ENCODE measurements at places on chromosomes 1 and 21. TPM values are rescaled to one million over a fixed set of nuclear protein-coding genes. Genes with fewer than 3 reads are reported as not detected.
A peak's percentile ranks its signal among the peaks of the same experiment; 100 is the strongest.

The GBP4 gene
- not detected for total RNA-seq

The ZNF684 gene
- total RNA-seq, result 6.7 TPM

- no peak for DNase-seq
- H3K36me3 ChIP-seq, result no peaks in the 10 kb centered on the region
- H3K4me3 ChIP-seq, result no peak overlapping the region
- H3K4me1 ChIP-seq, result no peaks in the 10 kb centered on the region
- no peaks in the 10 kb centered on the region for H3K27me3 ChIP-seq
Measured at GRCh38 chr1:15454256-15454655, 2.3 kb upstream of the CELA2A start.

DNA sequence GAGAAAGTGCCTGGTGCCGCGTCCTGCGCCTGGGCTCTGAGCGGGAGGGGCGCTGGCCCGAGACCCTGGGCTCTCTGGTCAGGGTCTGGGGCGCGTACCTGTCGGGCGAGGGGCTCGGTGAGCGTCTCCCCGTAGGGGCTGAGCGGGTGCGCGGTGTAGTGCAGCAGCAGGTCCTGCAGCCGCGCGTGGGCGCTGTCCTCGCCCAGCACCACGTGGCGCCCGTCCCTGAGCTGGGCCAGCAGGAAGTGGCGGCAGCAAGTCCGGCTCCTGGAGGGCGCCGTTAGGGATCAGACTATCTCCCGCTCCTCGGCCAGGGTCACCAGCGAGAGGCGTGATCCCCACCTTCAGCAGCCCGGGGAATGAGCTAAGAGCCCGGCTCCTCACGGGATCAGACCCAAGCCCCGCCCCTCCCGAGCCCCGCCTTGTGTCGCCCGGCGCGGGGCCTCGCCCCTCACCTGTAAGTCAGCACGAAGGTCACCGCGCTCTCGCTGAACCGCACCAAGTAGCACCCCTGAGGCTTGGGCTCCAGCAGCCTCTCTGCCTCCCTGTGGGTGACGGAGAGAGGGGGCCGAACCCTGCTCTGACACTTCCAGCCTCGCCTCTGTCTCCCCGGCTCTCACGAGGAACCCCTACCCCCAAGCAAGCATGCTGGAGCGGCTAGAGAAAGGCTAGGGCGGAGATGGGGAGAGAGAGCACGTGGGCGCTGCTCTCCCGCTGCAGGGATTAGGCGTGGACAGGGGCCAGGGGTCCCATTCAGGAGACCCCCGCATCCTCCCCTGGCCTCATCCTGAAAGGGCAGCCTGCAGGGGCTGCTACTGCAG lies 2.7 kb downstream of the SH2D2A start:
- peak overlapping the region; percentile 63 for H3K27ac ChIP-seq
- peak; percentile 82 for DNase-seq
- H3K4me1 ChIP-seq, result peaks cover 13% of the 10 kb centered on the region
- H3K36me3 ChIP-seq, result no peaks in the 10 kb centered on the region
- H3K27me3 ChIP-seq, result no peaks in the 10 kb centered on the region

The KCNJ10 gene
- total RNA-seq, result not detected

- H3K36me3 ChIP-seq, result no peaks in the 10 kb centered on the region
- H3K4me3 ChIP-seq, result no peak overlapping the region
- peak; percentile 29 for DNase-seq
- peak overlapping the region; percentile 49 for H3K27ac ChIP-seq
- H3K4me1 ChIP-seq, result peaks cover 45% of the 10 kb centered on the region
Measured at GRCh38 chr1:19067182-19067911, 110.9 kb upstream of the IFFO2 start.

The CLDN17 gene
- total RNA-seq, result 3.0 TPM

The PLXNA2 gene
- 84.9 TPM for total RNA-seq

The C2CD2 gene
- 5.0 TPM for total RNA-seq

The NTMT2 gene
- not detected for total RNA-seq

GRCh38 chr1:172478485-172478884 lies 34.6 kb upstream of the PIGC start:
- H3K4me3 ChIP-seq, result no peak overlapping the region
- no peaks in the 10 kb centered on the region for H3K27me3 ChIP-seq
- no peak for DNase-seq
- no peak overlapping the region for H3K27ac ChIP-seq
- no peaks in the 10 kb centered on the region for H3K36me3 ChIP-seq

The ATP6V1G3 gene
- not detected for total RNA-seq

DNA sequence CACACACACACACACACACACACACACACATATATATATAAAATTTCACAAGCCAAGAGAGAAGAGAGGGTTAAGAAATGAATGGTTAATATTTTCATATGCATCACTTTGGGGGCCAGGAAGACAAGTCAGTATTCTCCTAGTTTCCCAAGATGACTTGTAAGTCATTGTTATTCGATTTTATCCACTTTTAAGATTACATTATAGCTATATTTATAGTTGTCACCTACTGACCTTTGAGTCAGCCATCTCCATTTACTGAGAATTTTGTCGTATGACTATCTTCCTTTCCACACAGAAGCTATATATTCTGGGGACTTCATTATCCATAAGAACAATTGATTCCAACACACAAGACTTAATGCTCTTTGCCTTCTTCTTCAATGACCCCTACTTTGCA lies 8.9 kb downstream of the LYST start:
- no peaks in the 10 kb centered on the region for H3K36me3 ChIP-seq
- no peaks in the 10 kb centered on the region for H3K4me1 ChIP-seq
- no peak overlapping the region for H3K4me3 ChIP-seq
- DNase-seq, result no peak

GRCh38 chr1:217240656-217241055 lies 390.2 kb downstream of the GPATCH2 start:
- no peaks in the 10 kb centered on the region for H3K4me1 ChIP-seq
- DNase-seq, result no peak
- no peaks in the 10 kb centered on the region for H3K27me3 ChIP-seq
- H3K27ac ChIP-seq, result no peak overlapping the region
- no peaks in the 10 kb centered on the region for H3K36me3 ChIP-seq
- no peak overlapping the region for H3K4me3 ChIP-seq

The CYP2J2 gene
- total RNA-seq, result 21.7 TPM

DNA sequence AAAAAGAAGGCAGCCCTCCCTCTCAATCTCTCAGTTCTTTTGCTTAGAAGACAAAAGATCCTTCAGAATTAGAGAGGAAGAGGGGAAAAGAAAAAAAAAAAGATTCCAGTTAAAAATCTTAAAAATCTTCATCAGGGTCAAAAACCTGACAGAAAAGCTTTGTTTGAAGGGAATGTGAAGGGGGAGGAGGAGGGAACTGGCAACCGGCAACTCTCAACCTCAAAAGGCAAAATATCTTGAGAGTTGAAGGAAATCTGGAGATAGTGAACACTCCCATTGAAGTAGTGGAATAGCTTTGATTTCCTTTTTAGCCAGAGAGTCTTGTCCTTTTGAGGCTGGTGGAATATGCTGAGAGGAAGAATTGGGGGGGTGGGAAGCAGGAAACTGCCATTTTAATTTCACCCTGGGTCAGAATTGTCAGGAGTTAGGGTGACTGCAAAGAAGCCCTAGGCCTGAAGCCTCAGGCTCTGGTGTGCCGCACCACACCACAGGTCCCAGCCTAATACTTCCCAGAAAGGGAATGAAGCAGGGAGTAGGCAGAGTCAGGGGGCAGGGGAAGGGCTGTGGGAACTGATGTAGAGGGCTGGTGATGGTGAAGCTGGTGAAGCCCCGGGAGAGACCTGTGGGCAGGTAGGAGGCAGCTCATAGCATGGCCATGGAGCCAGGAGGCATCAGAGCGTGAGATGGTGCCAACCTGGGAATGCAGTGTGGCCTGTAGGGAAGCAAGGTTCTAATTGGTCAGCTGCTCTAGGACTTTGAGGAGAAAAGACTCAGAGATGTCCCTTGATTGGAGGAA lies 24.6 kb downstream of the KIRREL1 start:
- H3K27me3 ChIP-seq, result no peaks in the 10 kb centered on the region
- no peak overlapping the region for H3K4me3 ChIP-seq
- H3K27ac ChIP-seq, result peak overlapping the region; percentile 83
- H3K4me1 ChIP-seq, result peaks cover 61% of the 10 kb centered on the region
- no peak for DNase-seq

- no peak overlapping the region for H3K27ac ChIP-seq
- no peaks in the 10 kb centered on the region for H3K36me3 ChIP-seq
- H3K4me1 ChIP-seq, result no peaks in the 10 kb centered on the region
- H3K27me3 ChIP-seq, result no peaks in the 10 kb centered on the region
Measured at GRCh38 chr1:82466891-82467290, 666.2 kb downstream of the ADGRL2 start.

The GPR37L1 gene
- not detected for total RNA-seq

DNA sequence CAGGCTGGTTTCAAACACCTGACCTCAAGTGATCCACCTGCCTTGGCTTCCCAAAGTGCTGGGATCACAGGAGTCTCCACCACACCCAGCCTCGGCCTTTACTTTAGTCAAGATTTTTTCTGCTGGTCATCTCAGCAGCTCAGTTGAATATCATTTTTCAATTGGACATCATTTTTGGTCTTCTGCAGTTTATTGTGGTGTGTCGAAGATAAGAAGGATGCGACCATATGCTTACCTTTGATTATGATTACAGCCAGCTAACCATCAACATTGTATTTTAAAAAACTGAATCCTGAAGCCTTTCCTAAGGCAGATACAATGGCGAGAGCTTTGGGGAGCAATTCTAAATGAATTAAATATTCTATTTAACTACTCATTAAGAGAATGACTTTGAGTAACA lies 12.3 kb upstream of the NFIA start:
- H3K27ac ChIP-seq, result no peak overlapping the region
- no peak for DNase-seq
- H3K4me1 ChIP-seq, result no peaks in the 10 kb centered on the region
- no peaks in the 10 kb centered on the region for H3K36me3 ChIP-seq
- H3K27me3 ChIP-seq, result no peaks in the 10 kb centered on the region

The SLC25A34 gene
- 31.0 TPM for total RNA-seq

DNA sequence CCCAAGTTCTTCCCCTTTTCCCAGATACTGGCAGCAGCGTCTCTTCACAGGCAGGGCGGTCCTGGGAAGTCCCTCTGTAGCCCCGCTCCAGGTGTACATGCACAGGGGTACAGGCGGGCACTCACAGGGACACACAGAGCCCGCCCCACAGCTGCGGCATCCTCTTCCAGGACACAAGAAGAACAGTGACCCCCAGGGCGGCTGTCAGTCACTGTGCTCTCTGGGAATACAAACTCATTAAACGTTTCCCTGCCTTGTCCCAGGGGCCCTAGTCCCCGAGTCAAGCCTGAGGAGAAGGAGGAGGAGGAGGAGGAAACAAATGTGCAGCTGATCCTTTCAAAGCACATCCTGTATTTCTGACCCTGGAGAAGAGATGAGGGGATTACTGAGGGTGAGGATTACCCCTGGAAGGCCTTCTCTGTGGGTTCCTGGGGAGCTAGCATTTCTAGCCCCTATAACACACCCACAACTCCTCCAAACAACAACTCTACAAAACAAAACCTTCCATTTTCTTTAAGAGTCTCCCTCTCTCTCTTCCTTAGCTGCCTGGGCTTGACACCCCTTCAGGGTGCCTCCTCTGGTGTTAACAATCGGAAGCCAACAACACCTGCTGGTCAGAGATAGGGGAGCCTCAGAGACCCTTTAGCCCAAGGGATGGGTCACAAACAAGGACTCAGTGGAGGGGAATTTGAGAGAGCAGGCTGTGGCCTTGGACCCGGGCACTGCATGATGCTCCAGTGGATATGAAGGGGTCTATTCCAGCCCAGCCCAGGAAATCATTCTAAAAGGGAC lies 28.4 kb upstream of the DMBX1 start:
- H3K27ac ChIP-seq, result no peak overlapping the region
- H3K27me3 ChIP-seq, result peaks cover 21% of the 10 kb centered on the region
- H3K4me1 ChIP-seq, result no peaks in the 10 kb centered on the region
- no peak for DNase-seq
- H3K36me3 ChIP-seq, result no peaks in the 10 kb centered on the region
- H3K4me3 ChIP-seq, result no peak overlapping the region

- DNase-seq, result no peak
- H3K27ac ChIP-seq, result no peak overlapping the region
- H3K4me1 ChIP-seq, result peaks cover 6% of the 10 kb centered on the region
- H3K4me3 ChIP-seq, result no peak overlapping the region
- H3K36me3 ChIP-seq, result no peaks in the 10 kb centered on the region
Measured at GRCh38 chr1:3692598-3692997, 40.3 kb downstream of the TP73 start.

- H3K4me3 ChIP-seq, result no peak overlapping the region
- H3K36me3 ChIP-seq, result no peaks in the 10 kb centered on the region
- no peaks in the 10 kb centered on the region for H3K27me3 ChIP-seq
- peaks cover 6% of the 10 kb centered on the region for H3K4me1 ChIP-seq
- H3K27ac ChIP-seq, result no peak overlapping the region
Measured at GRCh38 chr1:28058971-28059878, 29.2 kb downstream of the EYA3 start.

The MYOG gene
- not detected for total RNA-seq

The DIPK1A gene
- total RNA-seq, result 12.9 TPM

- H3K4me1 ChIP-seq, result no peaks in the 10 kb centered on the region
- H3K27ac ChIP-seq, result no peak overlapping the region
- H3K27me3 ChIP-seq, result no peaks in the 10 kb centered on the region
- no peaks in the 10 kb centered on the region for H3K36me3 ChIP-seq
- no peak for DNase-seq
Measured at GRCh38 chr21:15849927-15850326, 120.1 kb downstream of the USP25 start.

DNA sequence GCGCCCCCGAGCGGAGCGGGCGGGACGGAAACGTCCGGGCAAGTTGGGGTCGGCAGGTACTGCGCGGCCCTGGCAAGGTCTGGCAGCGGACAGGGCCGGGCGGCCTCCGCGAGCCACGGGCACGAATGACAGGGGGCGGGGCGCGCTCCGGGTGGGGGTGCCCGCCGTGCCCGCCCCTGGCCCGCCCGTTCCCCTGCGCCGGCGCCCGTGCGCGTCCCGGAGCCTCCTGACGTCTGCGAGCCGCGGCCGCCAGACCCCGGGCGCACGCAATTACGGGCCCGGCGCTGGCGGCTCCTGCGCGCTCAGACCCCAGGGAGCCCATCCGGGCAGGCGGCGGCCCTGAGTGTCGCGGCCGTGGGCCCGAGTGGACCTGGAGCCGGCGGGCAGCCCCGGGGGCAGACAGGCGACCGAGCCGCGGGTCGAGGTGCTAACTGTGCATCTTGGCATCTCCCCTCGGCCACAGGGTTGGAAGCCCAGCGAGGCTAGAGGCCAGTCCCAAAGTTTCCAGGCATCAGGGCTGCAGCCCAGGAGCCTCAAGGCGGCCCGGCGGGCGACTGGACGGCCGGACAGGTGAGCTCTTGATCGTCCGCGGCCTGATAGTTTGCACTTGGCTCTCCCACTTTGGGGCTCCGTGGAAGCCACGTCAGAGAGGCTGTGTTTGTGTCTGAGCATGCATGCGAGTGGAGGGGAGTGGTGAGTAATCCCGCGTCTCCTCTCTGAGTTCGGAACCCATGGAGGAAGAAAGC lies 918 bp downstream of the MIB2 start:
- no peaks in the 10 kb centered on the region for H3K36me3 ChIP-seq
- H3K27ac ChIP-seq, result peak overlapping the region; percentile 100
- H3K4me1 ChIP-seq, result peaks cover 30% of the 10 kb centered on the region
- peak; percentile 69 for DNase-seq
